Natural killer cell (primary cell): ENCODE measurements at places on chromosomes 6 and 20. TPM values are rescaled to one million over a fixed set of nuclear protein-coding genes. Genes with fewer than 3 reads are reported as not detected.

DNA sequence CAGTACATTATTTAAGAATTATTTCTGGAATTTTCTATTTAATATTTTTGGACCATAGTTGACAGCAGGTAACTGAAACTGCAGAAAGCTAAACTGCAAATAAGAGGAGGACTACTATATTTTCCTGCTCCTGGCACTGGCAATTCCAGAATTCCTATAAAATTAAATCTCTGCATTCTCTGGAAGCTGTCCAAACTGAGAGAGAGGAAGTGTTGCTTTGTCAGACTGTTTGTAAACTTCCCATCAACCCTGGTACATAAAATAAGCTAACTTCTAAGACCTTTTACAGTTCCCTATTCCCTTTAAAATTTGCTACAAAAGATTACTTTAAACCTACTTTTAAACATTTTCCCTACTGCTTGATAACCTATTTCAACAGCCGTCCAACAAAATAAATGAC, 196.1 kb upstream of the RUNX2 start:
- no peak for DNase-seq

DNA sequence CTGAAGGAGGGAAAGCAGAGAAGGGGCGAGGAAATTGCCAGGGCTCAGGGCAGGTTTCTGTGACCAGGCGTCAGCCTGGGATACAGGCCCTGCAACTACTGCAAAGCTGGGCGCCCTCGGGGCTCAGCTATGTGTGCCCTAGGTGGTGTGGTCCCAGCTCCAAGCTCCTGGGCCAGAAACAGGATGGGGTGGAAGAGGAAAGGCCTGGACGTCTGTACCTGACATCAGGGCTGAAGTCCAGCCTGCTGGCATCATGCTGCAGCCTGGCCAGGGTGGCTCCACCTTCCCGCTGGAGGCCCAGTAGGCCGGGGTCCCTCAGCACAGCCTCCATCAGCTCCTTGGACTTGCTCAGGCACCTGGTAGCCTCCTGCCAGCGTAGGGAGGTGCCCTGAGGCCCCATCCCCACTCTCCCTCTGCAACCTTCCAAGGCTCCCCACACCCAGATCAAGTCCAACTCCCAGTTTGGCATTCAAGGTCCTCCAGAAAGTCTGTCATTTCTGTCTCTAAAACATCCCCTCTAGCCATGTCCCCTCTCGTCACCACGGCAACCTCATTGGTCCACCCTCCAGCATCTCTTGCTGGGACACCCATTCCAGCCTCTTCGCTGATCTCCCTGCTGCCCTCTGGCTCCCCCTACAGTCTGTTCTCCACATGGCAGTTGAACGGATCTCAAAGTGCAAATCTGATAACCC, 38.2 kb downstream of the KIAA1755 start:
- DNase-seq: peak; percentile 64

DNA sequence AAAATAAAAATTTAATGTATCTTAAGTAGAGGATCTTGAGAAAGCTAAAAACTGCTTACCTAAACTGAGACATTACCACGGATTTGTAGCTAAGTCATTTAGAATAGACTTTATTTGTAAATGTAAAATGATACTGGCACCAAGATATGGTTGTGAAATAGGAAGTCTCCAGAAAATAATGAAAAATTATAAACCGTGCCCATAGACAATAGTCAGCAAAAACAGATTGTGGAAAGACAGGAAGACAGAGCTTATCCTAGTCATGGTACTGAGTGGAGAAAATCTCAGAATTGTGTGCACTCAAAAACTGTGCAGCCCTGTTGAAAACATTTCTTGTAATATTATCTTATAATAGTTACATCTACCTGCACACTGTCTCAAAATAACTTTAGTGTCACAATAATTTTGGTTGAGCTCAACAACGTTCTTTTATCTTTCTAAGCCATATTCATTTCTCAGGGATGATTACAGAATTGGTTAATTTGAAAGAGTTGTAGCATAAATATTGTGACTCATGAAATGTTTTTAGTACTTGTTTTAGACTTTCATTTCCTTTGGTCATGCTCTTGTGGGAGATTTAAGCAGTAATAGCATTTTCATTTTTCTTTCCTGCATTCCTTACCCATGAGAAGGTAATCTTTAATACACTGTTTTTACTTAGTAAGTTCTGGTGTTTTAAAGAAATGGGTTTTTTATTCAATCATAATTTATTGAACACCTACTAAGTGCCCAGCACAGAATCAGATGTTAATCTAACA, 174.5 kb downstream of the SOX4 start:
- no peak for DNase-seq

- DNase-seq: no peak
These were observed 70.6 kb upstream of the EYA4 start for GRCh38 chr6:133170602-133171001.

DNA sequence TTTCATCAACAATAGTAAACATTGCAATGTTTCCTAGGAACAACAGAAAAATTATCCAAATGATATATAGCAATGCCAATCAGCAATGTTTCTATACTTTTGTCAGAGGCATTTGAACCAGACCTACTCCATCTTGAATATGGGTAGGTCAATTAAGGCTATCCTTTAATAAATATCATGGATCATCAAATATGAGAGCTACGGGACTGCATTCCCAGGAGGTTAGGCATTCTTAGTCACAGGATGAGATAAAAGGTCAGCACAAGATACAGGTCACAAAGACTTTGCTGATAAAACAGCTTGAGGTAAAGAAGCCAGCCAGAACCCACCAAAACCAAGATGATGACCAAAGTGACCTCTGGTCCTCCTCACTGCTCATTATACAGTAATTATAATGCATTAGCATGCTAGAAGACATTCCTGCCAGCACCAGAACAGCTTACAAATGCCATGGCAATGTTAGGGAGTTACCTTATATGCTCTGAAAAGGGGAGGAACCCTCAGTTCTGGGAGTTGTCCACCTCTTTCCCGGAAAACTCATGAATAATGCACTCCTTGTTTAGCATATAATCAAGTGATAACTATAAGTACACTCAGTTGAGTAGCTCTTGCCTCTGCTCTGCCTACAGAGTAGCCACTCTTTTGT, 8.6 kb upstream of the SERPINB6 start:
- DNase-seq: no peak

DNA sequence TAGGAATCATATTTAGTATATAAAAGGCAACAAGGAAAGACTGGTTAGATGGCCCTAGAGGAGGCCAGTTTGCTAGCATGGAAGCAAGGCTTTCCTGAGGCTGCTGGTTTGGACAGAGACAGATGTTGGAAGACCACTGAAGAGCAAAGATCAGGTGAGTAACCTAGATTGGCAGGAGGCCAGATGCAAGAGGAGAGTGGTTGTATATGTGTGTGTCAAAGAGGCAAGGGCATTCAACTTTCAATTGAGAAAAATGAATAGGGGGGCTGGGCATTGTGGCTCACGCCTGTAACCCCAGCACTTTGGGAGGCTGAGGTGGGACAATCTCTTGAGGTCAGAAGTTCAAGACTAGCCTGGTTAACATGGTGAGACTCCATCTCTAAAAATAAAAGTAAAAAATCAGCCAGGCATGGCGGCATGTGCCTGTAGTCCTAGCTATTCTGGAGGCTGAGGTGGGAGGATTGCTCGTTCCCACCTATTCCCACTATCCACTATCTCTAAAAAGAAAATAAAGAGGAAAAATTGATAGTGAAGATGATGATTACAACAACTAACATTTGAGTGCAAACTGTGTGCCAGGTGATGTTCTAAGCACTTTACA, 79.8 kb downstream of the PRDM1 start:
- DNase-seq: no peak

GRCh38 chr6:1986454-1987243, 258.8 kb downstream of the GMDS start:
- no peak for DNase-seq

DNA sequence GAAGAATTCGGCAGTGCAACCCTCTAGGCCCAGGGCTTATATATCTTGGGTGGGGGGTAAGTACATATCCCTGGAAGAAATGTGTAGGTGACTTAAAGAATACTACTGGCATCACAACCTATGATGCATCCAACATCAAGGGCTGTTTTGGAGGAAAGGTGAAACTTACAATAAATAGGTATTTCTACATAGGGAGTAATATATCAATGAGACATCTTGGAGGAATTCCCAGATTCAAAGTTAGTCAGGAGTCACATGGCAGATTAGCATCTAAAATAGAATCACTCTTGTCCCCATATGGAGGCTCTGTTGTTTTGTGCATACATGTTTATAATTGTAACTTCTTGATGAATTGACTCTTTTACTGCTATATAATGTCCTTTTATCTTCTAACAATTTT, 375.5 kb downstream of the PAX1 start:
- DNase-seq: no peak

DNA sequence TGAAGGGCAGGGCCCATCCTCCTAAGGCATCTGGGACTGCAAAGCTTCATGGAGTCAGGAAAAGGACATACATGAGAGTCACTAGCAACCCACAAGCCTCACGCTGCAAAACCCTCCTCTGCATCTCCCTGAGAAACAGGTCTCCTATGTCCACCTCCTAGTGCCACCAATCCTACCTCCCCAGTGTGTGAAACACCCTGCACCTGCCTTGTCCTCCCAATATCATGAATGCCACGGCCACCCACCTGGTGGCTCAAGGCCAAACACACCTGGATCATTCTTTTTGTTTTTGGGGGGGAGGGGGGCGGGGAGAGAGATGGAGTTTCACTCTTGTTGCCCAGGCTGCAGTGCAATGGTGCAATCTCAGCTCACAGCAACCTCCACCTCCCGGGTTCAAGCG, 90.5 kb downstream of the ZMYND8 start:
- DNase-seq: no peak

DNA sequence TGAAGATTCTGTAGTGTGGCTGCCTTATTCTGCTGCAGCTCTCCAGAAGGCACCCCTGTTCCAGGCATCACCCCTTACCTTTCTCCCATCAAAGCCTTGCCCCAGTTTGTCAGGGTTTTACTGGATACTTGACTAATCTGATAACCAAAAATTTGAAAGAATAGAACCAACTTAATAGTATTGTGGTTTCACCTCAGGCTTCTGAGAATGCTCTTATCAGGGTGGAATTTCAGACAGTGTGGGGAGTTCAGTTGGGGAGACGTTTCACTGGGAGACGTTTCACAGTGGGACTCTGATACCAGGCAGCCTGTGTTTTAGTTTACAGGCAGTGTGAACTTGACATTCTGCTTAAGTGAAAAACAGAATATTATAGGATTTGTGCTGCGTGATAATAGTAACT, 50.5 kb downstream of the SCAND1 start:
- no peak for DNase-seq

- peak; percentile 26 for DNase-seq
These were observed 7.7 kb downstream of the NTSR1 start for GRCh38 chr20:62716198-62716940.

DNA sequence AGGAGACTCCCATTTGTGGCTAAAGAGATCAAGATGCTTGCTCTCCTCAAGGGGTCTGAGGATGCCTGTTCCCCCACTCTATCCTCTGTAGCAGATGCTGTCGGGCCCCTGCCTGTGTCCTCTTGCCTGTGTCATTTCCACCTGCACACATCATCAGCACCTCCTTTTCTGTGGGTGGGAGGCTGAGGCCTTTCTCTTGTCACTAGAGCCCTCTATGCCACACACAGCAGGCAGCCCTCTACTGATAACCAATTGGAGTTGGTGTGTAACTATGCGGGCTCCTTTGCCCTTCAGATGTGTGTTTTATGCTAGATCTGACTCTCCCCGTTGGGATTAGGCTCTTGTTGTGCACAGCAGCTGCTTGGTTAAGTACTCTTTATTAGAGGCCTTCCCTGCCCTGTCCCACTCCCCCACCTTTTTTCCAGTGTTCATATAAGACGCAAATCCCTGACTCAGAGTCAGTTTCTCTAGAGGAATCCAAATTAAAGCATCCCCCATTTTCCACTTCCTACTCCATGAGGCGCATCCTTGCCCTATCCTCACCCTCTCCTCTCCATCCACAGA, 7.7 kb downstream of the TREML2 start:
- DNase-seq: no peak

- DNase-seq: no peak
These were observed 29.8 kb downstream of the CTNNBL1 start for GRCh38 chr20:37723668-37724067.

GRCh38 chr20:878511-879307, 37.4 kb downstream of the ANGPT4 start:
- no peak for DNase-seq

- no peak for DNase-seq
These were observed 121.6 kb downstream of the ARMC2 start for GRCh38 chr6:108969776-108970175.

DNA sequence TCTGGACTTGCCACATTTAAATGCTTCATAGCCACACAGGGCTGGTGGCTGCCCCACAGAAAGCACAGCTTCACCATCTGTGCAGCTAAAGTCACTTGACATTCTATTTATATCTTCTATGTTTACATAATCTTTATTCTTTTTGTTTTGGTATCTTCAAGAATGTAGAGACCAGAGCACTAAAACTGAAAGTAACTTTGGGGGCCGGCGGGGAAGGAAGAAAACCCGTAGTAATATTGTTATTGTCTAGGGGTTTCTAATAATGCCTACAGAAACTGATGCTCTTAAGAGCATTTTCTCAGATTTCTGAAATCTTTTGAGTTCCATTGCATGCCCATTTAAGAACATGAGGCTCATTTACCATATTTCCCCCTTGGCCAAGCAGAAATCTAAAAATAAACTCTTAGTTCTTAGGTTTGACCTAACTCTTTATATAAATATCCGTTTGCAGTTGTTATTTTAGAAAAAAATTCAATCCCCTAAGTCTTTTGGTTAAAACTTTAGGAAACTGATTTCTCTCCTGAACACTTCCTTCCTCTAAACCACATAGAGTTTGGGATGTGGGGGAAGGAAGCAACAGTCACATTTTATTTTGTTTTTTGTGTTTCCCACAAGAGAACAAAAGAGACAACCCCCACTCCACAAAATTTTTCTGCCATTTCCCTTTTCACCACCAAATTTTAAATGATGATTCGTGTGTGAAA, 207.6 kb downstream of the OGFRL1 start:
- DNase-seq: no peak

PBOV1 gene
- total RNA-seq: not detected

RAD21L1 gene
- not detected for total RNA-seq

DDX39B gene
- total RNA-seq: 571 TPM

C2 gene
- 1.0 TPM for total RNA-seq

HDAC2 gene
- 55.1 TPM for total RNA-seq

C6orf15 gene
- not detected for total RNA-seq

HEY2 gene
- total RNA-seq: 0.73 TPM

ADGRF1 gene
- not detected for total RNA-seq

VSX1 gene
- not detected for total RNA-seq

MCCD1 gene
- total RNA-seq: not detected

GRIK2 gene
- not detected for total RNA-seq

RIMS1 gene
- total RNA-seq: not detected

ZNF165 gene
- 0.85 TPM for total RNA-seq
